ENCODE measurements at places on chromosomes 5 and 9.

DNA sequence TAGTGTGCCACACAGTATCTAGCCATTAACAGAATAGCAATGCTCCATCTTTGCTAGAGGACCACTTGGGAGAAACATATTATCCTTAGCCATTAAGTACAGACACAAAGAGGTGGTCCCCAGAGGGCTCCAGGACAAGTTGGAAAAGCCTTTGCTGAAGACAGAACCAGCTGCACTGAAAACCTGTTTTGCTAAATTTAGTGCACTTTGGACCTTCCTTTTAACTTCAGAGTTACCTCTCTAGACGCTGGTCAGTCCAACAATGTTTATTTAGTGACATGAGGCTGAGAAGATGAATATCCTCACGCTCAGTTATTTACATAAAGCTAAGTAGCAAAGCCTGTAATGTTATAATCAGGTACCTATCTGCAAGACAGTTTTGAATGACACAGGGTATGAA, 265.0 kb upstream of the ZNF608 start:
- no peak for DNase-seq

DNA sequence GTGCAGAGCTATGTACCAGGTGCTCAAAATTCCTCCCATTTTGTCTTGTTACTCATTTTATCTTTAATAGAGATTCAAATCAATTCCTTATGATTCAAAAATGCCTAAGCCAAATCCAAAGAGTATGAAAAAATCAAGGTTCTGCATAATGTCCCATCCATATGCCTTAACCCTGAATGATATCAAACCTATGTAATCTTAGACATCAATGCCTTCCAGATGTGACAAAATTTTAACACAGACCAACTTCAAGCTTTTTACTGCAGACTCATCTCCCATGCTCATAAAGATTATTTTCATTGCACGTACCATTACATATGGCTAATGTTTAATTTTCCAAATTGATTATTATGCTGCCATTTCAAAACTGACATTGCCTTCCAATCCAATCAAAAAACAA, 122.4 kb downstream of the NFIB start:
- no peak for DNase-seq

DNA sequence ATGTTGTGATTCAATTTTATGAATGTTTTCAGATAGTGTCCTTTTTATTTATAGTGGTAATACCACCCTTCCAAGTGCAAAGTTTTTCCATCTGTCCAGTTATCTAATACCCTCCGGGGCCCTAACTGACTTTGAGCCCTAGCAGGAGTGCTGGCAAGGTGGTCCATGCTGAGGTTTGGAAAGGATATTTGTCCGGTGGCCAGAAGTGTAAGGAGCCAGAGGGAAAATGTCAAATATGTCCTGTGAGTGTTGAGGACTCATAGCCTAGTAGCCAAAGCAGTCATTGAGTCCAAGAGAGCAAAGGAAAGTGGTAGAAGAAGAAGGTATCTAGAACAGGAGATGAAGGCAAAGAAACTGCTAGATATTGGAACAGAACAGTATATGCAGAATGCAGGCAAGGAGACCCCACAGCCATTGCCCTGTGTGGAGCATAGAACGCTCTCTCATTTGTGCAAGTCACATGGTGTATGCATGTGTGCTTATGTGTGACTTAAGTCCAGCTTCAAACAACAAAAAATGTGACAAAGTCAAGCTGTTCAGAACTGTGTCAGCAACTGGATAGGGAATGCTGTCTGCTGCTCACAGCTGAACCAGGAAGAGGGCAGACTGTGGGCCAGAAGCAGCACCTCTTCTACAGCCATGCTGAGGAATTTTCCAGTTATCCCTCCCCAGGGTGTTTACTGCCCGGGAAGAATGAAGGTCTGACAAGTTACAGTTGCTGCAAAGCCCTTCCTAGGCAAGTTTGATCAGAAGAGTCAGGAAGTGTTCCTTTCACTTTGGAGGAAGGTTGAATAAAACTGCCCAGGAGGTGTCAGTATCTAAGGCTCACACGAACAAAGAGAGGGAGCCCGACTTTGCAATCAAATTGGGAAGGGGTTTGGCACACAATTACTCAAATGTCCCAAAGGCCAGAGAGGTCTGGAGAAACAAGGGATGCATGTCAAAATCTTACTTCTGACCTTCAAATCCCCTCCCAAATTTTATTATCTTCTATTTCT, 463.3 kb upstream of the DMAC1 start:
- no peak for DNase-seq

DNA sequence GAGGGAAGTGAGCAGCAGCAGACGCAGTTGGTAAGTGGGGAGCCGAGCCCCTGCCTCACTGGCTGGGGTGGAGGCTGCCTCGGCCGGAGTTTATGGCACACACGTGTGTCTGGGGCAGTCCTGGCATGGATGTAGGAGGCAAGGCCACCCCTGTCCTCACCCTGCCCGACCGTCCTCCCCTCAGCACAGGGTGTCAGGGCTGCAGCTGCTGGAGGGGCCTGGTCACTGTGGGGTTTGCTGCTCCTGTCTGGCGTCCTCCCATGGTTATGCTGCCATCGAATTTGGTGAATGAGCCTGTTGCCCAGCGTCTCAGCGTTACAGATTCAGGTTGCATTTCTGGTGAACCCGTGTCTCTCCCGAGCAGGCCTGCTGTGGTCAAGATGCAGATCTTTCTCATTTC, 32.4 kb downstream of the CEP72 start:
- DNase-seq: no peak

DNA sequence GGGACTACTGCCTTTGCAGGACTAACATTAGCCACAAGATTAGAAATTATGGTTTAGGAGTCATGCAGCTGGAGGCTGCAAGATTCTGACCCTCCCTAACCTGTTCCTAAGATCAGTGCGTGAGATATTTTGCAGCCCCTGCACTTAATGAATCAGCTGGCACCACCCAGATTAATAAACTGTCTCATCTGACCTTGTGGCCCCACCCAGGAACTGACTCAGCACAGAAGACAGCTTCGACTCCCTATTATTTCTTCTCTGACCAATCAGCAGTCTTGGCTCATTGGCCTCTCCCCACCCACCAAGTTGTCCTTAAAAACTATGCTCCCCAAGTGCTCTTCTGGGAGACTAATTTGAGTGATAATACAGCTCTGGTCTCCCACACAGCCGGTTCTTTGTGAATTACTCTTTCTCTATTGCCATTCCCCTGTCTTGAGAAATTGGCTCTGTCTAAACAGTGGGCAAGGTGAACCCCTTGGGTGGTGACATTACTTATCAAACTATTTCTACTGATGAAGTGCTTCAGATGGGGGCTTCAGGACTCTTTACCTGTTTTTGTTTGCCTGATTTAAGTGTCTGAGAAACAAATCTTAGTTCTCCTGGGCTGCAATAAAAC, 17.0 kb downstream of the CTSL start:
- DNase-seq: no peak

DNA sequence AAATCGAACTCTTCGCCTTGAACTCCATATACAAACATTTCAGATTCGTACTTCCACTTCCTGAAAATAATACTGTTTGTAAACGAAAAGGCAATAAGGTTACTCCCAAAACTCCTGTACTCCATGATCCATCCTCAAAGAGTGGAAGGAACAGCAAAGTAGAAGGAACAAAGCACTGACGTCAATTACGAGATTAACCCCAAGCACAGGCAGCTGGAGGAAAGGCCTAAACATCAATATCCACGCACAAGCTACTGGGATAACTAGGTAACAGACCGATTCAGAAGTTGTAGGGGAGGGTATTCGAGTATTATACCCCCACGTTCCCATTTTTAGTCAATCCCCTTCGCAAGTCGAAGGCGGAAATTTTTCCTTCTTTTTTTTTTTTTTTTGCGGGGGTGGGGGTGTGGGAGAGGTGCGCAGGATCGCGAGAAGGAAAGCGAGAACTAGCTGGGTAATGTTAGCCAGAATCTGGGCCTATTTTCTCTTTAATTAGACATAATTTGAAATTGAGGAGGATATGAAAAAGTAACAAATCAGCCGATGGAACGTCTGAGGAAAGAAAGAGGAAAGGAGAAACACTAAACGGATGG, 909 bp downstream of the AFF4 start:
- no peak for DNase-seq

GRCh38 chr5:18113721-18114120, 479.5 kb downstream of the TAF11L14 start:
- DNase-seq: no peak

DNA sequence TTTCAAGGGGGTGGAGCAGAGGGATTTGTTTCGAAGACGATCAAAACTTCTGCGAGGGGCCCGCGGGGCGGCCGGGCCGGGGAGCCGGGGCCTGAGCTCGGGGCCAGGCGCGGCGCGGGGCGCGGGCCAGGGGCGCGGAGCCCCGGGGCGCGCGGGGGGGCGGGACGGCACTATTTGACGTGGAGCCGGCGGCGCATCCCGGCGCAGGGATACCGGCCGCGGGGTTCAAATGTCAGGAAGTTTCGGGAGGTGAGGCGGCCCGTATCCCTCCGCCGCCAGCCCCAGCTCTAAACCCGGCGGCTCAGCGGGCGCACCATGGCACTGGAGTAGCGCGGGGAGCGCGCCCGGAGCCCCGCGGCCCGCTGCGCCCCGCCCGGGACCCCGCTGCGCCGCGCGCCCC, at the start of gene LMX1B:
Gene LMX1B, plus strand, starts transcription at position 278 of the 400 bp plus-strand sequence. CDS start 522 bp downstream, outside the sequence.
- DNase-seq: no peak

DNA sequence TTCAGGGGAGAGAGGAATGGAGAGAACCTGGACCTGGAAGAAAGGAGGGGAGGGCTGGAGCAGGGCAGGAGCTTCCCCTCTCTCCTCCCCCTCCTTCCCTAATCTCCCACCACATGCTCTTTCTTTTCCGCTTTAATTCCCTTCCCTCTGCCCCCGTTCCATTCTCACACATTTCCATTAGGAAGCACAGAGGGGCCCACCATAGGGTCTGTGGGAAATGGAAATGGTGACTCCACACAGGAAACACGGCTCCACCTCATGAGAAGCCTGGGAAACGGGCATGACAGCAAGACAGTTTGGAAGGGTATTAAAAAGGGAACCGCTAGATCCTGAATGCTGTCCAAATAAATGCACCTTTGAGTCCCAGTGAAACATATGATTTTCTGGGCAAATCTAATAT, 64.9 kb upstream of the ENTREP1 start:
- DNase-seq: no peak

GRCh38 chr9:26539867-26540493, 352.6 kb downstream of the CAAP1 start:
- DNase-seq: no peak

- no peak for DNase-seq
Measured at GRCh38 chr9:126490214-126490631, 123.5 kb upstream of the LMX1B start.

GRCh38 chr9:117739624-117740347, 35.6 kb downstream of the TLR4 start:
- DNase-seq: no peak

DNA sequence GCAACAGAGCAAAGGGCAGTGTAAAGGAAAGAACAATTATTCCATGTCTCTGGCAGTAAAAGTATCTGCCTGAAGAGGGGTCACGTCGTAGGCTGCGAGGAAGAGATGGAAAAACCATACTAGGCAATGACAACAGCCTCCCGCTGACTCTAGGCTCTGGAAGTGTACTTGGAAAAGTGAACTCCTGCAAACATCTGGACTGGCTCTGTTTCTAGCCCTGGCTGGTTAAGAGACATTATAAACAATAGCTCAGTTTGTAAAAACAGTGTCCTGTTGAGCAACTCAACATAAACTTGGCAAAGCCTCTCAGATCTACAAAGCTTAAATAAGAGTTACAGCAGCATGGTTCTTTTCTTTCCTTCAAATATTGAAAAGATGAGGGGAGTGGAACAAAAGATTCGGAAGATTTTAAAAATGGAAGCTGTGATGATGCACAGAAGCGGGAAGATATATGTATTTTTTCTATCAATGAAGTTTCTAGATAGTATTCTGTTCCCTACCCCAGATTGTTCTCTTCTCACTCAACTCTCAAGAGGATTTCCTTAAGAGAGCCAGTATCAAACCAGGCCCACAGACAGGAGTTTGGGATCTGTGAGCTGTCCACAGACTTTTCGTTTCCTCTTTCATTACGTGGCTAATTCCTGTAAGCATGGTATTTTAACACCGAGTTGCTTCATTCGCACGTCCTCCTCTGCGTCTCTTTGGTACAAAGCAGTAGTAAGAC, 79.4 kb downstream of the SPTLC1 start:
- DNase-seq: no peak

- no peak for DNase-seq
Measured at GRCh38 chr5:138351056-138351455, 1.4 kb upstream of the KDM3B start.

GRCh38 chr5:162995568-162995967, 441.8 kb upstream of the CCNG1 start:
- DNase-seq: no peak

DNA sequence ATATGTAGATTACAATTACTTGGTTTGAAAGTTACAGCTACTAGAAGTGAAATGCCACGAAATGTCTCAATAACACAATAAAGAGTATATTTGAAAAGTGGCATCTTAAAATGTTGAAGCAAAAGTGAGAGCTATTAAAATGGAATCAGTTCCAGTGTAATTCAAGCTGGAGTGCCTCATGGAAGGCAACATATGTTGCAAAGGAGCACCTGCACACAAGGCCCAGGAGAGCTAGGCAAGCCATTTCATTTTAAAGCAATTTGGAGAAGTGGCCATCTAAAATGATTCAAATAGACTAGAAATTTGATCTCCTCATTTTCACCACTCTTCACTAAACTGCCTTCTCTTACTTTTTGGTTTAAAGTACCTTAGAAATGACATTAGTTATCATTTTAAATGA, 167.8 kb downstream of the GABRB2 start:
- no peak for DNase-seq

- no peak for DNase-seq
Measured at GRCh38 chr9:98329281-98329680, 73.8 kb upstream of the TBC1D2 start.

DNA sequence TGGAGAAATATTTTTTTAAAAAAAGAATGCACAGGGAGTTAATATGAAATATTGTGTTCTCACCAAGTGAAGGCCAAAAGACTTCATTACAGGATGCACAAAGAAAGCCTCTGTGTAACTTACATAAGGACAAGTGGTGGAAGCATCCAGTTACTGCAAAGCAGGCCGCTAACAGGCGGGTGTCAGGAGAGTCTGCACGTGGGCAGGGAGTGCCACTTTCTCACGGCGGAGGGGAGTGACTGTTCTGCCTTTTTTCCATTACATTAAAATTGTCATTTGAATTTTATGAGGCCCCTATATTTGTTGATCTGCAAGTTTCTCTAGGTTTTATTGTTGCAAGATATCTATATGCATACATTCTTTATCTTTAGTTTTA, 28.1 kb upstream of the SPATA31E1 start:
- no peak for DNase-seq

GRCh38 chr9:90432951-90433350, 209.7 kb downstream of the DIRAS2 start:
- no peak for DNase-seq

- DNase-seq: no peak
Measured at GRCh38 chr5:52977264-52977897, 11.8 kb upstream of the ITGA2 start.

- no peak for DNase-seq
Measured at GRCh38 chr5:126852091-126852571, 75.2 kb downstream of the LMNB1 start.

GRCh38 chr5:139124774-139125520, 73.2 kb downstream of the SIL1 start:
- no peak for DNase-seq

GRCh38 chr9:98406469-98406868, 151.0 kb upstream of the TBC1D2 start:
- no peak for DNase-seq

All from stimulated activated CD4-positive, alpha-beta T cell treated with anti-CD3 and anti-CD28 coated beads, Interleukin-1b, Interleukin-23, amount 100 ng/mL, for 1 hour (primary cell).